SJSA1 (cell line): ENCODE measurements at places on chromosomes 12 and 14. TPM values are rescaled to one million over a fixed set of nuclear protein-coding genes. Genes with fewer than 3 reads are reported as not detected.

- no peak for DNase-seq
Observed at GRCh38 chr12:124660851-124661250, 93.4 kb upstream of the NCOR2 start.

GRCh38 chr12:67855103-67855502 lies 134.1 kb upstream of the IFNG-AS1 start:
- no peak for DNase-seq

DNA sequence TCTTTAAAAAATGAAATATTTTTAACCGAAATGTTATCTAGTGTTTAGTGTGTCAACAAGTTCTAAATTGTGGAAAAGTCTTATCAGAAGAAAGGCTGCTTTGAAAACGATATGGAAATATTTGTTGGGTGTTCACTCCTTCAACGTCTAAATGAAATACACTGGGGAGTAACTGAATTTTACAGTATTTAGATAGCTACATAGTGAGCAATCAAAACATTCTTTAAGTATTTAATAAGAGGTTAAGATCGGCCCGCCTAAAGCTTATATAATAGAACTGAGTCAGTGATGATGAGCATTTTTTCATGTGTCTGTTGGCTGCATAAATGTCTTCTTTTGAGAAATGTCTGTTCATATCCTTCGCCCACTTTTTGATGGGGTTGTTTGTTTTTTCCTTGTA lies 228.3 kb downstream of the RAD51B start:
- DNase-seq = peak; percentile 50

GRCh38 chr12:74538491-74539258 lies 1.0 kb downstream of the ATXN7L3B start:
- DNase-seq = peak; percentile 15

LRRIQ1 gene
- total RNA-seq = not detected in 2 replicates

- peak; percentile 78 for DNase-seq
Observed at GRCh38 chr14:23306412-23307145, at the start of gene BCL2L2. Gene BCL2L2, plus strand, starts transcription at chr14:23306833. Its CDS starts 935 bp downstream, at chr14:23307768.

NRIP2 gene
- 0.32 TPM in 1 of 2 replicates, not detected in the other for total RNA-seq

KLHL33 gene
- not detected in 2 replicates for total RNA-seq

- no peak for DNase-seq
Observed at GRCh38 chr14:73717266-73717665, 3.1 kb upstream of the PNMA1 start.

DNA sequence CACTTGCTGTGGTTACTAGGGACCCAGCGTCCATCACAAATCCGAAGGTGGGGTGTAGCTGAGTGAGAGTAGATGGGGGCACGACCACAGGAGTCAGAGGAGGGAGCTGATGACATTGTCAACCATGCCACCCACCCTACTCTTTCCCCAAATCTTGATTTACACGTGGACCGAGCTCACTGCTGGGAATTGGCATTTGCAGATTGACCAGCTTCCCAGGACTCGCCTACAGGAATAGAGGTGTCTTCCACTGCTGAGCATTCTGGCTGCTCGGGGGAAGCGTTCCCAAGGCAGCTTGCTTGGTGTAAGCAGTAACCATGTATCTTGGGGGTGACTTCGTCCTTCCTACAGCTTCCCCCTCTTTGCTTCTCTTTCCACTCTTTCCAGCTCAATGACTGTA lies 353 bp upstream of the PTPRR start:
- no peak for DNase-seq

GRCh38 chr12:119809023-119809422 lies 68.1 kb downstream of the CIT start:
- DNase-seq = no peak

DNA sequence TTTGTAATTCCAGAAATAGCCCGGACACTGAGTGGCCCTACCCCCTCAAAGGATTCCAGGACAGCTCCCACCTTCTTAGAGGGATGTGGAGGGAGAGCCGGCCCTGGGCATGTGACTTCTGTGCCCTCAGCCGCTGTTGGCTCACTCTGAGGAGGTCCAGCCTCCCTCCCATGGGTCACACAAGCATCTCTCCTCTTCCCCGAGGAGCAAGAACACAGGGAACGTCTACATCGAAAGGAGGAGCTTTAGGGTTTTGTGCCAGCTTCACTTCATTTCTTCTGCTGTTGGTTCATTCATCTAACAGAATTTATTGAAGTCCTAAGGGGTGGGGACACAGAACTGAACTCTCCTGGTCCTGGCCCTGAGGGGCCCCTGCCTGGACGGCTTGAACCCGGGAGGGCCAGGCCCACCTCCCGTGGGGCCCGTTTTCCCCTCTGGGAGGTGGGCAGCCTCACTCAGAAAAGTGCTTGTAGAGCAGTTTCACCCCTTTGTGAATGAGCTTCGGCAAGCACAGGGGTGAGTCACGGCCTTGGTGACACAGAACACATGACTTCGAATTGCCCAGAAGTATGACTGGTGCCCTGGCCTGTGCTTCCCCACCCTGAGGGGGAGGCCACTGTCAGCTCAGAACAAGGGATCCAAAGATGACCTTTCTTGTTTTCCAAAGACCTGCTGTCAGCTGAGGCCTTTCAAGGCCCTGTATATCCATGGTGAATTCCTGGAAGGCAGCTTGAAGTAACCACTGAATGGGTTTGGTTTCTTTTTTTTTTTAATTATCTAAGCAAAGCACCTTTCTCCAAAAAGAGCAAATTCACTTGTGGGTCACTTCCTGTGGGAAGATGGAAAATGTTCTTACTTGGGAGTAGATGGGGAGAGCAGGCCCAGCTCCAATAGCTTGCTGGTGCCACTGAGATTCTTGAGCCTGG lies 39.2 kb downstream of the NFKBIA start:
- peak; percentile 93 for DNase-seq

KLRC1 gene
- not detected in 2 replicates for total RNA-seq

GRCh38 chr12:32211066-32211899 lies 104.6 kb downstream of the BICD1 start:
- DNase-seq = no peak

DNA sequence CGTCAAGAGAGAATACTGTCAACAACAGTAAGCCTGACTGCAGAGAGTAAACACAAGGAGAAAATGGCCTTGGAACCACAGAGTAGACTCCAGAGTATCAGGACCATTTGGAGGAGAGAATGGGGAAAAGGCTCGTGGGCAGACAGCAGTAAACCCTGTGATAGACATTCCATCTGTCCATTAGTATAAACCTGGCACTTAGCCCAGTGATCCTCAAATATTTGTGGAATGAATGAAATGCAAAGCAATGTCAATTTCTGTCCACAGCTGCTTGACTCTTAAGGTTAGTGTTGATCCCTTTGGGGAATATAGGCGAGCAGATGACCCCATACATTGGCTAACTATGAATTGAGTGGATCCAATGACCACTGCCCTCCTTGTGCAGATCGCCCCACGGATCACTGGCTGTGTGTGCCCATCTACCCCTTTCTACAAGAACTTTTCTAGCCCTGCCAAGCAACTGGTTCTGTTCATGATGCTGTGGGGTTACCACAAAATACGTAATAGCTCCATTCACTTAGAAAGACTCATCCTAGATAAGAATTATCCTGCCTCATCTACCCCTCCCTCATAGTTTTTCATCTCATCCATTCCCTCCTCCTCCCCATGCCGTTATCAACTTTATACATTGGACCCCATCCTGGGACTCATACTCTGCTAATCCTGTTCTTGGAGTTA lies 846.8 kb downstream of the NRXN3 start:
- peak; percentile 68 for DNase-seq

- DNase-seq = no peak
Observed at GRCh38 chr12:16881986-16882570, 276.1 kb upstream of the LMO3 start.

DNA sequence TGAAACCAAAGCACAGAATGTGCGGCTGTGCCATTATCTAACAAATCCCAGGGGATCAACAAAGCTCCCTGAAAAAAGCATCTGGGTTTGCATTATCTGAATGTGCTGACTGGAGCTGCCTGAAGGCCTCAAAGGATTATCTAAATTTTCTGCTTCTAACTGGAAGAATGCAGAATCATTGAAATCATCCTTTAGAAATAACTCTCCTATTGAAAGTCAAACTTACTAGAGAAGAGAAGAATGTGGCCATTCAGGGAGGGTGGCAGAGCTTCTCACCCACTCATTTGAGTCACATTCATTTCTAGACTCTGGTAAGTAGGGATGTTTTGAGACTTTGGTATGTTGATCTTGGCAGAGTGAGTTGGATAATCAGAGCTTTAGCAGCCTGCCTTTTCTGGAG lies 220.6 kb upstream of the RGS6 start:
- DNase-seq = peak; percentile 78

LYSET gene
- 7.8 and 10.9 TPM in 2 replicates for total RNA-seq

TBX5 gene
- not detected in 2 replicates for total RNA-seq

RPS26 gene
- 622 and 1,406 TPM in 2 replicates for total RNA-seq

- DNase-seq = no peak
Observed at GRCh38 chr12:3446235-3446634, 44.8 kb upstream of the PRMT8 start.

- DNase-seq = no peak
Observed at GRCh38 chr12:3145033-3145432, 67.9 kb downstream of the TSPAN9 start.

SLC6A12 gene
- total RNA-seq = not detected in 2 replicates

- no peak for DNase-seq
Observed at GRCh38 chr14:65920996-65921395, 508.5 kb downstream of the FUT8 start.

DNA sequence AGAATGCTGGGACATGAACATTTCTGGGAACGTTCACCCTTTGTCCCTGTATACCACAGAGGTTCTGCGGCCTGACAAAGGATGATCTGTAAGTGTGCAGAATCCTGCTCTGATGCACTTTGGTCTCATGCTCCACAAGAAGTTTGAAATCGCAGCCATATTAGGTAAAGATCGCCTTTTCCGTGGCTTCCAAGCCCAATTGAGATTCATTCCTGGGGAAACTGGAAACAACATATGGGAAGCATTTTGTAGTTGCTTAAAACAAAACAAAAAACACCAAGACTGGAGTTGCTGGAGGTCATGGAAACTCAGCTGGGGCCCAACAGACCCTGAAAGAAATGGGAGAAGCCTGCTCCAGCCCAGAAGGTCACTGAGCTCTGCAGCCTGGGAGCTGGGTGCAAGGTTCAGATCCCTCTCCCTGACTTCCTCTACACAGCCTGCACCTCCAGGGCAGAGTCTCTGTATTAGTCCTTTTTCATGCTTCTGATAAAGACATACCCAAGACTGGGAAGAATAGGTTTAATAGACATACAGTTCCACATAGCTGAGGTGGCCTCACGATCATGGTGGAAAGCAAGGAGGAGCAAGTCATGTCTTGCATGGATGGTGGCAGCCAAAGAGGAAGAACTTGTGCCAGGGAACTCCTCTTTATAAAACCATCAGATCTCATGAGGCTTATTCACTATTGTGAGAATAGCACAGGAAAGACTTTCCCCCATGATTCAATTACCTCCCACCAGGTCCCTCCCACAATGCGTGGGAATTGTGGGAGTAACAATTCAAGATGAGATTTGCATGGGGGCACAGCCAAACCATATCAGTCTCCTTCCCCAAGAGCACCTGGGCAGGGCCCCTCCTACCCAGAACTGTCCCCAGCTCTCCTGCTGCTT lies 60.8 kb upstream of the CHGA start:
- DNase-seq = no peak

DNA sequence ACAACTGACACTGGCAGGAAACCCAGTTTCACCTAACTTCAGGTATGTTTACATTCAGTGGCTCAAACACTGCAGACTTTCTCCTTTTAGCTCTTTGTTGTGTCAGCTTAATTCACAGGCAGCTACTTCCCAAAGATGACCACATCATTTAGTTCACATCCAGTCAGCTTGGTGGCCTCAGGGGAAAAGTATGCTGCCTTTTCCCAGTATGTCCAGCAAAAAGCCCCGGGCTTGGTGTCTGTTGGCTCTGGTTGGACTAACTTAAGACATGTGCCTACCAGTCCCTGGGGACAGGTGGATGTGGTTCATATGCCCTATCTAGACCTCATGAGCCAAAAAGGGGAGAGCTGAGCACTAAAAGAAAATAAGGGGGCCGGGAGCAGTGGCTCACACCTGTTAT lies 56.4 kb downstream of the GOLGA5 start:
- no peak for DNase-seq

RPGRIP1 gene
- not detected in 2 replicates for total RNA-seq

DNA sequence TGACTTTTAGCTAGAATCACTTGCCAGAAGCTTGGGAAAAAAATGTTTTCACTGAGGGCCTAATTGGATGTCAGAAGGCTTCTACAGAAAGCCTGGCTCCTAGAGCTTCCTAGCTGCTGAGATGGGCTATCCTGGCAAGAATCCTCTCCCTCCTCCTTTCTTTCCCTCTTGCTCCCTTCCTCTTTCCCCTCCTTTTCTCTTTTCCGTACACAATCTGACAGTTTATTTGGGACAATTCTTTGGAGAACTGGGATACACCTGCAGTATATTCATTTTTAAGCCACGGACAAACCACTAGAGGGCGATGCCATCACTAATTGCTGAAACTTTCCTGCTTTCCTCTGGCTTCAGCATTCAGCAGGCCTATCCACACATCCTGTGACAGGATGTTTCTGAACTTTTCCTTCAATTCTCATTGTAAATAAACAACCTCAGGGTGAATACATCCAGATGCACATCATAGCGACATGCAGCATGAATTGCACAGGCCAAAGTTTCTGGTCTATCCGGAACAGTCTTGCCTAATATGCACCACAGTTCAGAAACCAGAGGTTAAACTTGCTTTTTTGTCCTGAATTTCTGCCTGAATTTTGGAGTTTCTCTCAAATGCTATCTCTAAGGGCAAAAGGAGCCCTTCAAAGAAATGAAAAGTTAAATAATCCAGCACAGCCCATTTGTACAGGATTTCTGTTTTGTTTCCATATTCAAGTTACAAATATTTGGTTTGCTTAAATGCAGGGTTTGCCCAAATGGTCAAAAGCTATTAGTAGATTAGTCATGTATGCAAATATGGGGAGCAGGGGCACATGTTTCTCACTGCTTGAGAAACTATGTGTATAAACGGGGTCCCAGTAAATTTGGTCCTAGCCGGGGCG lies 142.8 kb downstream of the PAWR start:
- DNase-seq = peak; percentile 90

DNA sequence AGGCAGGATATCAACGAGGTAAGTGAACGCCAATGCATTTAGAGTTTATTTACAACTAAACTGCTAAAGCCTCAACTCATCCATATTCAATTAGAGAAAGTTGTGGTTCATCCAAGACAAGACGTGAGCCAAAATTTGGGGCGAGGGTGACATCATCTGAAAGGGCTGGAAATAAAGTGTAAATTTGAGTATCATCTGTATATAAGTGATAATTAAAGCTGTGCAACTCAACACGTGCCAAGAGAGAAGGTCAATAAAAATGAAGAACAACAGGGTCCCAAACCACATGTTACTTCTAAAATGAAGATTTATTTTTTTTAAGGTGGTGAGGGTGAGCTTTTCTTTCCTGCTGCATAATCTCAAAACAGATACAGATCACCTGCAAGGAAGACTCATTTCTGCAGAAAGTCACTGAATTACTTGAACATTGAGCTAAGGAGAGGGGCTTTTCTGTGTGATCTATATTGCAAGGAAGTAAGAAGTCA lies 203.6 kb downstream of the EFCAB11 start:
- no peak for DNase-seq

POTEG gene
- total RNA-seq = not detected in 2 replicates

CYP46A1 gene
- total RNA-seq = 0.21 and 0.22 TPM in 2 replicates

GRCh38 chr14:38430522-38430921 lies 174.6 kb upstream of the CLEC14A start:
- no peak for DNase-seq

IL22 gene
- total RNA-seq = not detected in 2 replicates
